ENCODE measurements at places on chromosomes 1 and 21. TPM values are rescaled to one million over a fixed set of nuclear protein-coding genes. Genes with fewer than 3 reads are reported as not detected.

GNAT2 gene
- total RNA-seq: 0.34 TPM

TMCO2 gene
- not detected for total RNA-seq

DNAH14 gene
- 1.2 TPM for total RNA-seq

GPR37L1 gene
- total RNA-seq: not detected

FTCD gene
- total RNA-seq: 0.21 TPM

TNFAIP8L2 gene
- 6.9 TPM for total RNA-seq

All from activated naive CD4-positive, alpha-beta T cell treated with anti-CD3 and anti-CD28 coated beads, Interleukin-2, amount 50 U/mL, for 72 hours (primary cell).